Stimulated activated CD4-positive, alpha-beta T cell treated with anti-CD3 and anti-CD28 coated beads, Interleukin-4, amount 100 ng/mL, for 24 hours (primary cell): ENCODE measurements at places on chromosomes 13 and 19.

DNA sequence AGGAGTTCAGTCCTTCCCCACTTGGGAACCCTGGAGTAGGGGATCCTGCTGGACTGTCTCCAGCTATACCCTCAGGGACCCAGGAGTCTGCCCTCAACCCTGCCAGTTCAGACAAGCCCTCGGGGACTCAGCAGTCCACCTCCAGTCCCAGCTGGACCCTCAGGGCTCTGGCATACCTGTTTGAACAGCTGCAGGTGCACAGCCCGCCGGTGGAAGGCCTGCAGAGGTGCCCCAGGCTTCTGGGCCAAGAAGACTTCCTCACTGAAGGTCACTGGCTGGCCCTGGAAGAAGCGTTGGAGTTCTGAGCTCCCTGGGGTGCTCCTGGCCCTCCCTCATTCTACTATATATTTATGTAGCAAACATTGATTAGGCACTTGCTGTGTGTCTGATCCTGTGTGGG, 8.6 kb downstream of the CRB3 start:
- no peak for DNase-seq

DNA sequence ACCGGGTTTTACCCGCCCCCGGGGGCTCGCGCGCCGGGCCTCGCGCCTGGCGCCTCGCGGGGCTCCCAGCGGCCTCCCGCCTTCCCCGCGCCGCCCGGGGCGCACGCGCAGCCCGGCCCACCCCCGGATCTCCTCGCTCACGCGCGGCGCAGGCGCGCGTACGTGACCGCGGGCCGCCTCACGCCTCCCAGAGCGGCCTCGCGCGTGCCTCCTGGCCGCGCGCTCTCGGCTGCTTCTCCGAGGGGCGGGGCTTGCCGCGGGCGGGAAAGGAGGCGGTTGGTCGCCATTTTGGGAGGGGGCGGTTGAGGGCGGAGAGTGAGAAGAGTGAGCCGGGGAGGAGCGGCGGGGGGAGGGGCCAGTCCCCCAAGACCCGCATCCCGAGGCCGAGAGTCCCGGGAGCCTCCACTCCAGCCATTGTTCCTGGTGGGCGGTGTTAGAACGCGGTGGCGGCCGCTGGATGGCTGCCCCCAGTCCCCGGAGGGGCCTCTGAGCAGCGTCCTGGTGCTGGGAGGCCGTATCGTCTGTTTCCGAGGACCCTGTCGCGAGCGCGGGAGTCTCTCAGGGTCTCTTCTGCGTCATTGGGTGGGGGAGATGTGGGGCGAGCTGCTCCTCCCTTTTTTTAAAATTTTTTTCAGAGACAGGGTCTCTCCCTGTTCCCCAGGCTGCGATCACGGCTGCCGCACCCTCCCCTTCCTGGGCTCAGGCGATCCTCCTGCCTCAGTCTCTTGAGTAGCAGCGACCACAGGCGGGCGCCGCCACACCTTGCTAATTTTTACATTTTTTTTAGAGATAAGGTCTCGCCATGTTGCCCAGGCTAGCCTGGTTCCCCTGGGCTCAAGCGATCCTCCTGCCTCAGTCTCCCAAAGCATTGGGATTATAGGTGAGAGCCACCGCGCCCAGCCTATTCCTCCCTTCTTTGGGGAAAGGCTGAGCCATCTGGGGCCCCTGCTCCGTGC, at the start of gene ZNF541:
TSS of gene ZNF541 (minus strand) at position 78 of the 956 bp plus-strand sequence. CDS start 17,292 bp downstream, outside the sequence.
- peak; percentile 83 for DNase-seq

DNA sequence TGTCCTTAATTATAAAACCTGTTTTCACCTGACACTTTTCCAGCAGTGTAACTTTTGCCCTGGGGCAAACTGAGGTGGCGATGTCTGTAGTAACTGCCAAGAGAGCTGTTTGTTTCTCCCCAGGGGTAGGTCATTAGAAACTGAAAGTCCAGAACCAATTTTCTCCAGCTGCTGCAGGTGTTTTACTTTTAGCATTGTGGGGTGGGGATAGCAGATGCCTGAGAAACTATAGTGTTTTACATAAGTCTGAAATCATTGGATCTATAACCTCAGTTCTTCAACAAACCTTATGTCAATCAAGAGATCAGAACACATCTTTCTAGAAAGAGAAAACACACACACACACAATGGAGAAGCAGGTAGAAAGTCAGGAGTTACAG, 92.7 kb downstream of the LHFPL6 start:
- no peak for DNase-seq

- no peak for DNase-seq
Observed at GRCh38 chr19:35417713-35418534, 30.1 kb upstream of the FFAR2 start.
